ENCODE measurements at places on chromosomes 2 and 18. TPM values are rescaled to one million over a fixed set of nuclear protein-coding genes. Genes with fewer than 3 reads are reported as not detected.
A peak's percentile ranks its signal among the peaks of the same experiment; 100 is the strongest.

DNA sequence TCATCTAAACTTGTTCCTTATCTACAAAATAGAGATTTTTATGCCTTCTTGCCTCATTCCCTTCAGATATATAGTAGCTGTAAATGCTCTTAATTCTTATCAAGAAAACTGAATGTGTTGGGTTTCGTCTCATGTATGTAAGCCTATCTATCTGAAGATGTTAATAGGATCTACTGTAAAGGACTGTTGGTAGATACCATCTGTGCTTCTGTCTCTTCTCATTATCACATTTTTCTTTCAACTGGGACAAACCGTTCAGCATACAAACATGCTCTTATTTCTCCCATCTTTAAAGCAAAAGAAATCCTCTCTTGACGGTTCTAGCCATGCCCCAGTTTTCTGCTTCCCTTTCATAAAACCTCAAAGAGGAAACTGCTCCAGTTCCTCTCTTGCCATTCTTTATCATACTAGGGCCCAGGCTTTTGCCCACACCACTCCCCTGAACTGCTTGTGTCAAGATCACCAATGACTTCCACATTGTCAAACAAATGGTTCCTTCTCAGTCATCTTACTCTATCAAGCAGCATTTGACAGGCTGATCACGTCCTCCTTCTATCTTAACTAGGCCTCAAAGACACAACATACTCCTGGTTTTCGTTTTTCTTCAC, 88.7 kb downstream of the ARHGEF33 start:
- DNase-seq = no peak

GRCh38 chr2:62538756-62539155, 32.8 kb upstream of the TMEM17 start:
- no peak for DNase-seq

DNA sequence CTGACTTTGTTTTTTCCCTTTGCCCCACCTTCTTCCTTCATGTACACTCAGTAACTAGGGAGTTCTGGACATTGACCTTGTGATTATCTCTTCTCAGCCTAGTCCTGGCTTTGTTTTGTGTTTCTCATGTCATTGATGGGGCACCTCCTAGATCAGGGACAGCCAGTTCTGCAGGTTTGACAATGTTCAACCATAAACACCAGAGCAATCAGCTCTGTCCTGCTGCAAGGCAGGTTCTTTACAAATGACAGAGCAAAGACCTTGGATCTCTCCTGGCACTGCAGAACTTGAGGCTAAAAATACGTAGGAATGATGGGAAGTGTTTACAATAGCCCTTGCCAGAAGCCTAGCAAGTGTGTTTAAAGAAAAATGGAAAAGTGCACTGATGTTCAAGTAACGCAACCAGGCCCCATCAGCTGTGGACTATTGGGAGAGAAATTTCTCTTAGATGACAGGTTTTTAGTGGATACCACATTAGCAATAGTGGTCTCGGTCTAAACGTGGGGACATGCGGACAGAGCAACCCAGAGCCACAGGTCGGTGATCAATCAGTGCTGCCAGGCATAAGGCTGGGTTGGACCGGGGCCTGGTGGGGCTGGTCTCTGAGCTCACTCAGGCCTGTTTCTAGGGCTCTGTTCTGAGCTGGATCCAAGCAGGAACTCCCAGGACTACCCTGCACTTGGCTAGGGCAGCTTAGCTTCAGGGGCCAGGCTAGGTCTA, 76.8 kb downstream of the SOWAHC start:
- no peak for DNase-seq

ADAM23 gene
- 15.3 TPM for total RNA-seq

- no peak for DNase-seq
These were observed 42.6 kb upstream of the HNRNPA3 start for GRCh38 chr2:177169810-177170514.

OXER1 gene
- not detected for total RNA-seq

- peak; percentile 15 for DNase-seq
These were observed 108.8 kb downstream of the SLC4A3 start for GRCh38 chr2:219736209-219736608.

GRCh38 chr2:234412726-234413125, 84.2 kb downstream of the ARL4C start:
- DNase-seq = no peak

GRCh38 chr18:51437280-51438271, 240.1 kb upstream of the MEX3C start:
- no peak for DNase-seq

DNA sequence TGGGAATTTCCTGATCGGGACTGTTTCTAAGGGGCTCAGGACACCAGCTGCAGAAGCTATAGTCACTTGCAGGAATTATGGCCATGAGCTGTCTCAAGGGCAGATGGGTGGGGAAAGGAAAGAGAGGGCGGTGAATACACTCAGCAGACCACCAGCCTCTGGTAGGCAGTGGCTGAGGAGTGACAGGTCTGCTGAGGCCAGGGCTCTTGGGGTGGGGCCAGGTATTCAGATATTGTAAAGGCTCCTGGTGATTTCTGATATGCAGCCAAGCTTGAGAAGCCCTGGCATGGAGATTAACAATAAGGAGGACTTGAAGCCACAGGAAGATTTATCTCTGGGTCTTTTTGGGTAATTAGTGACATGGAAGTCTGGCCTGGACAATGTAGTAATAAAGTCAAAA, 145.3 kb upstream of the AQP4 start:
- DNase-seq = no peak

DNA sequence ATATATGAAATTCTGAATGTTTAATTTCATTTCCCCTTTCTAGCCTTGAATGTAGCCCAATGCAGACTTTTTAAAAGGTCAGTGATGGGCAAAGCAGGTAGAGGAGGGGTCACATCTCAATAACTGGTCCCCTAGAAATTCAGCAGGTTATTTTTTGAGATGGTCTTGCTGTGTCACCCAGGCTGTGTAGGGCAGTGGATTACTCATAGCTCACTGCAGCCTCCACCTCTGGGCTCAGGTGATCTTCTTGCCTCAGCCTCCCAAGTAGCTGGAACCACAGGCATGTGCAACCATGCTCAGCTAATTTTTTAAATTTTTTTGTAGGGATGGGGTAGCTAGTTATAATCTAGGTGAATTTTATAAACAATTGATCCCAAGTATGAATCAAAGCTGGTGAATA, 8.8 kb downstream of the IAH1 start:
- DNase-seq = no peak

- no peak for DNase-seq
These were observed 36.8 kb upstream of the GPD2 start for GRCh38 chr2:156399224-156399949.

- no peak for DNase-seq
These were observed 25.8 kb downstream of the CTLA4 start for GRCh38 chr2:203893401-203893800.

MC5R gene
- total RNA-seq = not detected

- no peak for DNase-seq
These were observed 90.3 kb upstream of the RAB27B start for GRCh38 chr18:54737986-54738385.

LRATD1 gene
- 0.04 TPM for total RNA-seq

IL36RN gene
- not detected for total RNA-seq

KCNIP3 gene
- 0.35 TPM for total RNA-seq

MYO3B gene
- not detected for total RNA-seq

SLC23A3 gene
- 0.59 TPM for total RNA-seq

- no peak for DNase-seq
These were observed 36.5 kb downstream of the GALM start for GRCh38 chr2:38702413-38702812.
